ENCODE measurements at places on chromosomes 1 and 21.
A peak's percentile ranks its signal among the peaks of the same experiment; 100 is the strongest.

DNA sequence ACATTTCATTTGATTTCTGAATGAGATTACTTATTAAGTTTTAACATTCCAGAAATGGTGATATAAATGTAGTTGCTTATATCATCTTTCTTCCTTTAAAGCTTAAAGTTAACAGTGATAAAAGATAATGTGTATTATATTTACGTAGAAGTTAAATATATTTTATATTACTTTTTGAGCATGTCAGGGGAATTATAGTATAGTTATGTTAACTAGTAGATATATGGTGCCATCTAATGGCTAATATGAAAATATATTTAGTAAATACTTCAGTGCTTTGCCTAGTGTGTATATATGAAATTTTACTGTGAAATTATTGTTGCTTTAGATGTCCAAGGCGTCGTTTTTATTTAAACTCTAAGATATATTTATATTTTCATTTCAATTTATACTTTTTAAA lies 51.5 kb downstream of the SYT14 start:
- DNase-seq: no peak

DNA sequence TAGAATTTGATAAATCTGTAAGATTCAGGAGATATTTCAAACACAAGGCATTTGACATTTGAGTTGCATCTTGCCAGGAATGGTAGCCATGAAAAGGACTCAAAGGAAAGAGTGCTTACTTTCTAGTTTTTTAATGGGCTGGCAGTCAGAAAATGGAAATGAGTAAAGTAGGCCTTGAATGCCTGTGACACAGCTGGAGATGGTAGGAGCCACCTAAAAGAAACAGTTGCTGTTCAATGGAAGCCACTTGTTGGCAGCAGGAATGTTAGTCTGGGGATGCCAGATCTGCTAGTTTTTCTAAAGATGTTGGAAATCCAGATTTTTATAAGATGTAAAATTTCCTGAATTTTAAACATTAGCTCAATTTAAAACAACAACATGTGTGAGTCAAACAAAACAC lies 43.6 kb downstream of the CACHD1 start:
- DNase-seq: no peak

GRCh38 chr1:162724583-162725120 lies 65.8 kb upstream of the HSD17B7 start:
- no peak for DNase-seq

DNA sequence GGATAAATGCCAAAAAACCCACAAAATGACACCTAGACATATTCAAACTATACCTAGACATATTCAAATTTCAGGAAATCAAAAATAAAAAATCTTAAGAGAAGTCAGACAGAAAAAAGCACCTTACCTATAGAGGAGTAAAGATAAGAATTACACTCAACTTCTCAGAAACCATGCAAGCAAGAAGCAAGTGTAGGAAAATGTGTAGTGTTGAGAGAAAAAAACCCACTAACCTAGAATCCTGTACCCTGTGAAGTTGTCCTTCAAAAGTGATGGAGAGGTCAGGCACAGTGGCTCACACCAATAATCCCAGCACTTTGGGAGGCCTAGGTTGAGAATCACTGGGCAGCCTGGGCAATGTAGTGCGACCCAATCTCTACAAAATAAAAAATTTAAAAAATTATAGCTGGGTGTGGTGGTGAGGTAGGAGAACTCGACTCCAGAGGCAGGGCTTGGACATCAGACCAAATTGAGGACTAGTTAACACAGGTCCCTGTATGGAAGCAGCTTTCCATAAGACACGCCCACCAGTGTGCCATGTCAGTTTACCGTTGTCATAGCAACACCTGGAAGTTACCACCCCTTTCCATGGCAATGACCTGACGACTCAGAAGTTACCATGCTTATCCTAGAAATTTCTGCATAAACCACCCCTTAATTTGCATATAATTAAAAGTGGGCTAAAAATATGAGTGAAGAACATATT lies 20.7 kb downstream of the PDIK1L start:
- DNase-seq: no peak

- DNase-seq: peak; percentile 68
Observed at GRCh38 chr1:47703981-47704596, 266.2 kb downstream of the FOXD2 start.

DNA sequence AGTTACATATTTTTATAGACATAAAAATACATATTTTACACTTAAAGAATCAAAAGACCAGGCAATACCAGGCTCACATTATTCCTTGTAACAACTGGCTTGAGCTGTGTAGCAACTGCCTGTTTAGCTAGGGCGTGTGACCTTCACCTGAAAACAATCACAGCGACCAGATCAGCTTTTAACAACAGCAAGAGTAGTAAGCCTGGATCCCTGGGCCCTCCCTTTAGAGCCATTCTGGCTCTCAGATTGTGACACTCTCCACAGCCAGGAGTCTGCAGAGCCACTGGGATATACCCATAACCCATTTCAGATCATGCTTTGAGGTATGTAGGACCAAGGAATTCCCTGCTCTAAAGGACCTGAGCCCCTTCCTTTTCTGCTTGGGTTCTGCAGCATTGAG lies 29.4 kb upstream of the GNG4 start:
- DNase-seq: peak; percentile 79

GRCh38 chr1:90154711-90155110 lies 159.8 kb downstream of the ZNF326 start:
- no peak for DNase-seq

Data from islet precursor cell (in vitro differentiated cells).